Karpas-422 (cell line): ENCODE measurements at places on chromosomes 5 and 9. TPM values are rescaled to one million over a fixed set of nuclear protein-coding genes. Genes with fewer than 3 reads are reported as not detected.

GRCh38 chr5:2169850-2170760 is 287.4 kb upstream of the IRX4 start:
- no peaks in the 10 kb centered on the region for H3K36me3 ChIP-seq
- no peak overlapping the region for H3K4me3 ChIP-seq
- H3K4me1 ChIP-seq = peaks cover 5% of the 10 kb centered on the region; the same call in 1 of the 2 replicates
- no peaks in the 10 kb centered on the region for H3K27me3 ChIP-seq
- DNase-seq = no peak
- no peak overlapping the region for H3K27ac ChIP-seq

CDH10 gene
- total RNA-seq = not detected in 2 replicates

SHISAL2B gene
- total RNA-seq = not detected in 2 replicates

DNA sequence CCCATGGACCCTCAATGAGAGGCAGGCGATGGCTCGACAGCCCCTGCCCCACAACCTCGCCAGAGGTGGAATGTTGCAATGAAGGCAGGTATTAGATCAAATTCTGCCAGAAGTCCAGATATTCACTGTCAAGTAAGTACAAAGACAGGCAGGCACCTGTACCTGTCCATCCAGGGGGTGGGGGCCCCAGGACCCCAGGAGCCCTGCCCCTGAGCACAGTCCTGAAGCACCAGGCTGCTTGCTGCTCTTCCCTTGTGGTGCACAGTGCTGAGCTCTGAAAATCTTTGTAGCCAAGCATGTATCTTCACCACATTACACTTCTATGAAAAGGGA is 26.2 kb upstream of the HMCN2 start:
- H3K4me1 ChIP-seq = peaks cover 15% of the 10 kb centered on the region
- no peak overlapping the region for H3K4me3 ChIP-seq
- no peaks in the 10 kb centered on the region for H3K27me3 ChIP-seq
- no peaks in the 10 kb centered on the region for H3K36me3 ChIP-seq

DNA sequence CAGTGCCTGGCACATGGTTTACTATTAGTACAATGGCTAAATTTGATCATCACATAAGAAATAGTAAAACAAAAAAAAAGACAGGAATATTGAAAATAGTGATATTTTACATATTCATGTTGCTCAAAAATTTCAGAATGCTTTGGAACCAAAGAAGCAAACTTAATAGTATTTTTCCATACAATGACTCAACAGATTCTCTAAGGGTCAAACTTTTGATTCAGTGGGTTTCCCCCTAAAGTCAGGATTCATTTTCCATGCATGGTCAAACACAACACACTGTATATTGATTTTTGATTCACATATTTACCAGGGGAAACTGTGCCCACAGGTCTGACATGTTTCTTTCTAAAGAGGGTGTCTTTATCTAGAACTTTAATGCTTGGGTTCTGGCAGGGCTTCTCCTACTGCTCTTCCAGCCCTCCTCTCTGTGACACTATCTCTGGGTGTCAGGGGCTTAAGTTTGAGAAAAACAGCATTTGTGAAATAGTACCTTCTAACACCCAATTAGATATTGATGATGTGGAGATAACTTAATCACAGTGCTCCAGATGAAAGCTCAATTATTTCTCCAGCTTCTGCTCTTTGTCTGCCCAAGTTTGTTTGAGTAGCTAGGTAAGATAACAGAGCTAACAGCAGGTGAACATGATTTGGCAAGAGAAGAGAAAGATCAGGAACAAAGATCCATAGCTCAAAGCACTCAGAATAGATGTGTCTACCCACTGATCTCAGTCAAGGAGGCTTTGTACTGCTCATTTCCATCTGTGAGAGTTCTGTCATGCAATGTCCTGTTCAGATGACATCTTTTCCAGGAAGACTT is 35.5 kb upstream of the ELL2 start:
- no peaks in the 10 kb centered on the region for H3K36me3 ChIP-seq
- no peak overlapping the region for H3K27ac ChIP-seq
- H3K4me1 ChIP-seq = no peaks in the 10 kb centered on the region
- H3K4me3 ChIP-seq = no peak overlapping the region
- no peaks in the 10 kb centered on the region for H3K27me3 ChIP-seq

GRCh38 chr9:138049779-138050471 is 172.3 kb downstream of the CACNA1B start:
- no peaks in the 10 kb centered on the region for H3K27me3 ChIP-seq
- H3K4me1 ChIP-seq = no peaks in the 10 kb centered on the region
- H3K4me3 ChIP-seq = no peak overlapping the region
- no peak overlapping the region for H3K27ac ChIP-seq
- no peak for DNase-seq
- H3K36me3 ChIP-seq = no peaks in the 10 kb centered on the region

- H3K27me3 ChIP-seq = no peaks in the 10 kb centered on the region
- no peak for DNase-seq
- no peaks in the 10 kb centered on the region for H3K36me3 ChIP-seq
- no peaks in the 10 kb centered on the region for H3K4me1 ChIP-seq
Measured at GRCh38 chr5:76836585-76836984, 13.2 kb upstream of the S100Z start.

DNA sequence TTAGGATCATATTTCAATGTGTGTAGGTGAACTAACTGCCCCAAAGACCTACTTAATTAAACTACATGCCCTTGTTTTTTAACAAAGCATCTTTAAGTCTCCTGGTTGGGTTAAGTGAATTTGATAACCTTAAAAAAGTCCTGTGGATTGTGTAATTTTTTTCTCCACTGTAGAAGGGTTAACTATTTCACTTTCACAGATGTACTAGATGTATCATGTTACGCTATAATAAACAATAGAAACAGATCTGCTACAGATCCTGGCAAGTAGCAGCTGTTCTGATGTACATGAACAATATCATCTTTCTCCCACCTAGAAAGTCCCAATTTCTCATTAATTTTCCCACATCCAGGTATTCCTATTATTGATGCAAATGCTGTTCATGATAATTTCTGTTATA is 18.9 kb downstream of the KIF24 start:
- H3K4me1 ChIP-seq = peaks cover 8% of the 10 kb centered on the region
- peaks cover 9% of the 10 kb centered on the region; the same call in 1 of the 2 replicates for H3K36me3 ChIP-seq
- no peaks in the 10 kb centered on the region for H3K27me3 ChIP-seq

GRCh38 chr5:149975409-149975808 is 14.9 kb downstream of the SLC26A2 start:
- no peak overlapping the region for H3K4me3 ChIP-seq
- no peaks in the 10 kb centered on the region for H3K27me3 ChIP-seq
- DNase-seq = no peak
- no peak overlapping the region for H3K27ac ChIP-seq
- no peaks in the 10 kb centered on the region for H3K36me3 ChIP-seq
- H3K4me1 ChIP-seq = no peaks in the 10 kb centered on the region

GRCh38 chr5:137036640-137037039 is 462.5 kb downstream of the SPOCK1 start:
- no peaks in the 10 kb centered on the region for H3K4me1 ChIP-seq
- no peak for DNase-seq
- no peaks in the 10 kb centered on the region for H3K27me3 ChIP-seq
- no peak overlapping the region for H3K27ac ChIP-seq
- H3K4me3 ChIP-seq = no peak overlapping the region
- H3K36me3 ChIP-seq = no peaks in the 10 kb centered on the region

DNA sequence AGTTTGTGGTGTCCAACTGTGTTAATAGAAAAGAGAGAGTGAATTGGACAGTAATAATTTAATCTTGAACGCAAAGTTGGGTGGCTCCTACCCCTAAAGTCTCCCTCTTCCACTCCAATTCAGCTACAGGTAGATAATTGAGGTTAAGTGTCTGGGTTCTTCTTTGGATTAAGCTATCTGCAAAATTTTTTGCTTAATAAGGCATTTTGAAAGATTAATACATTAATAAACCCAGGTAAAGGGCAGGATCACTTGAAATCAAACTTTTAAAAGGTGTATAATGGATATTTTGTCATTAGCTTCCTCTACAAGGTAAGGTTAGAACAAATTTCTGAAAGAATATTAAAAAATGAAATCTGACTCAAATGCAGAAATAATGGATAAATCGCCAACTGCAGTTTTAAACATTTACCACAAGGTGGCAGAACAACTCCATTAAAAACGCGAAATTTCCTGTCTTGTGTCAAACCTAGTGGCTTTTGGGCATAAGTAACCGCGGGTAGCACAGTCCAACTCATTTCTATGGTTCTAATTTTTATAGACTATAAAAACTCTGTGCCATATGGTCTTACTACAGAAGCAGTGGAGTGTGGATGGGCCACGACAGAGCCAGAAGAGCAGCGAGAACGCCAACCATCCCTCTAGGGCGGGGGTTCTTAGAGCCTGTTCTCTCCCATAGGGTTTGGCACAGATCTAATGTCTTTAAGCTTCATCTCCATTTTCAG is 276.5 kb downstream of the ARHGEF28 start:
- H3K27me3 ChIP-seq = no peaks in the 10 kb centered on the region
- H3K27ac ChIP-seq = no peak overlapping the region
- H3K4me3 ChIP-seq = no peak overlapping the region
